Fibroblast of skin of left biceps (primary cell): ENCODE measurements at places on chromosomes 5 and 9.

DNA sequence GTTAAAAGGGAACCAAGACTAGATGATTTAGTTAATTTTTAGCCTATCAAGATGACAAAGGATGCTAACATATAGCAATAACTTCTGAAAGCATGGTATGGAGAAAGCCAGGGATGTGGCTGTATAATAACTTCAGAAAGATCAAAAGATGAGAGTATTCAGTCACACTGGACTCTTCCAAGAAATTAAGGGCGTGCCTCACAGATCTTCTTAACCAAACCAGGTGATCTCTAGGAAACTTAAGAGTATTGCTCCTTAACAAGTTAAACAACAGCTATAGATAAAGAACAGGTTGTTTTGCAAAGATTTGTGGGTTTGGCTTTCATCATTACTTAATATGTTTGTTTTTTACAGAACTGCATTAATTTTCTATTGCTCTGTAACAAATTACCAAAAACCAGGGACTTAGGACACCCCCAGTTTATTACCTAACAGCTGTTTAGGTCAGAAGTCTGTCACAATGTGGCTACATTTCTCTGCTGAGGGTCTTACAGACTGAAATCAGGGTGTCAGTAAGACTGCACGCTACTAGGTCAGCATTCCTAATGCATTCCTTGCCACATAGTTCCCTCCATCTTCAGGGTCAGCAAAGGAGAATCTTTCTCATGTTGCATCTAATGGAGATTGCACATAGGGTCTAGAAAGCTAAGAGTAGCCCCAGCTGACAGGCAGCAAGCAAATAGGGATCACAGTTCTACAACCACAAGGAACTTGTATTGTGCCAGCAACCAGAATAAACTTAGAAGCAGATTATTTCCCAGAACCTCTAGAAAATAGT, 113.8 kb downstream of the WDR70 start:
- no peak for DNase-seq

GRCh38 chr5:163706053-163706771, 200.8 kb downstream of the MAT2B start:
- DNase-seq: peak; percentile 79

DNA sequence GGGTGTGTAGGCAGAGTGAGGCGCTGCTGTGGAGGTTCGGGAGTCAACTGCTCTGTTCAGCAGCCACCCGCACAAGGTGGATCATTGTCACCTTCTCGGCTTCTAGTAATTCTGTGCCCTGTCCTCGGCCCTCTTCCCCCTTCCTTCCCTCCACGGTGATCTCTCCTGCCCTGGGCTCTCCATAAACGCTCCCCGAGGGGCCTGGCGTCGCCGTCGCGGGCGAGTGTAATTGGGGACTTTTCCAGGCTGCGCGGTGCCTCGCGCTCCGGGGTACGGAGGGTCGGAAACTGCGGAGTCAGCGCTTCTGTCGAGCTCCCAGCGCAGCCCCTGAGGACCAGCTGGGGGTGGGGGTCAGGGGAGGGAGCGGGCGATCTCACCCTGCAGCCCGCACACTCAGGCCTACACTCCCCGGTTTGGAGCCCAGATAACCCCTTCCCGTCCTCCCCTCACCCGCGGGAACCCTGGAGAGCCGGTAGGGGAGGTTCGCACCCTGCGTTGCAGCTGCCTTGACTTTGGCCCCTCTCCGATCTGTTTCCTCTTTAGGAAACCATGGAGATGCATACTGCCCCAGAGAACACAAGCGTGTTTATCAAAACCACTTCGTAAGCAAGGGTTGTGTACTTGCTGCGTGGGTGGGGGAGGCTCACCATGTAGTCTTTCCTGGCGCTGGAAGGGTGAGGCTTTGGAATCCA, 188.3 kb upstream of the ZNF618 start:
- DNase-seq: no peak

DNA sequence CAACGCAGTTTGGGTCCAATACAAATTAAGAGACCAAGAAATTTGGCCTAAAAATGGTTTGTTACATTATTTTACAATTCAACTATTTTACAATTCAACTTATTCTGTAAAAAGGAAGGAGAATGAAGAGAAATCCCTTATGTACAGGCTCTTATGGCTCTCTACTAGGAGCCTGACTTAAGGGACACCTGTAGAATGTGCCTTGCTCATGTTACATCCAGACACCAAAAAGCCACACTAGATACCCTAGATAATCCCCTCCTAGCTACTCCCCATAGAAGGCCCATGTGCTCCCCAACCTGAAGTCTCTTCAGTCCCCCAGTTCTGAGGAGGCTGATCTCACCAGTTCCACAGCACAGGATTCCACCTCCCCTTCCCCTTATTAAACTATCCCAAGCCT, 14.1 kb upstream of the NNT start:
- no peak for DNase-seq

- no peak for DNase-seq
These were observed 12.0 kb downstream of the PTGES start for GRCh38 chr9:129740666-129741464.

DNA sequence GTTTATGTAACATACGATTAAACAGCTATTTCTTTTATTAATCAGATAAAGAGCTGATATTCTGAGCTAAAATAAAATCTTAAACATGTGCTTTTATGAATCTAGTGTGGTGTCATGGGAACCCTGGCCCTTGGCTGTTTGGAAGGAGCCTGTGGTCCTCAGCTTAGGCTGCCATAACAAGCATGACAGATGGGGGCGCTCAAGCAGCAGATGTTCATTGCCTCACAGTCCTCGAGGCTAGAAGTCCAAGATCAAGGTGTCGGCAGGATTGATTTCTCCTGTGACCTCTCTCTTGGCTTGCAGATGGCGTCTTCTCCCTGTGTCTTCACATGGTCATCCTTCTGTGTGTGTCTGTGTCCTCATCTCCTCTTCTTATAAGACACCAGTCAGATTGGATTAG, 448.2 kb downstream of the GADD45G start:
- DNase-seq: no peak
